ENCODE measurements at places on chromosomes 2 and 18.

- DNase-seq, result no peak
These were observed 65.6 kb downstream of the POLR1A start for GRCh38 chr2:86039963-86040655.

DNA sequence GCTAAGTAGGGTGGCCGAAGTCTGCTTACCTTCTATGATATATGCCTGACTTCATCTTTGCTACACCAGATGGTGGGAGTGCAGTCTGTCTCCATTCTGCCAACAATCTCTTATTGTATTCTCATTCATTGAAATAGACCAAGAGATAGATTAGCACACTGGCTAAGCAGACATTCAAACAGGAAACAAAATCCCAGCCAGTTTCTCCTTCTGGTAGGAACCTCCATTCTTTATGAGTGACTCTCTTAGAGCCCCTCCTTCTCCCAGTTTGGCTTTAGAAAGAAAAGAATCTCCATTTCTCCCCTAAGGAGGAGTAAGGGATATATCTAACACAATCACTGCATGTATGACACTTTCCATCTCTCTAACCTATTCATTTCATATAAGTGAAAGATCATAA, 118.9 kb upstream of the COL5A2 start:
- no peak for DNase-seq

GRCh38 chr2:109370399-109371035, 241.5 kb downstream of the SH3RF3 start:
- no peak for DNase-seq

GRCh38 chr2:199459286-199460100, 1.8 kb upstream of the SATB2 start:
- DNase-seq, result peak; percentile 81

DNA sequence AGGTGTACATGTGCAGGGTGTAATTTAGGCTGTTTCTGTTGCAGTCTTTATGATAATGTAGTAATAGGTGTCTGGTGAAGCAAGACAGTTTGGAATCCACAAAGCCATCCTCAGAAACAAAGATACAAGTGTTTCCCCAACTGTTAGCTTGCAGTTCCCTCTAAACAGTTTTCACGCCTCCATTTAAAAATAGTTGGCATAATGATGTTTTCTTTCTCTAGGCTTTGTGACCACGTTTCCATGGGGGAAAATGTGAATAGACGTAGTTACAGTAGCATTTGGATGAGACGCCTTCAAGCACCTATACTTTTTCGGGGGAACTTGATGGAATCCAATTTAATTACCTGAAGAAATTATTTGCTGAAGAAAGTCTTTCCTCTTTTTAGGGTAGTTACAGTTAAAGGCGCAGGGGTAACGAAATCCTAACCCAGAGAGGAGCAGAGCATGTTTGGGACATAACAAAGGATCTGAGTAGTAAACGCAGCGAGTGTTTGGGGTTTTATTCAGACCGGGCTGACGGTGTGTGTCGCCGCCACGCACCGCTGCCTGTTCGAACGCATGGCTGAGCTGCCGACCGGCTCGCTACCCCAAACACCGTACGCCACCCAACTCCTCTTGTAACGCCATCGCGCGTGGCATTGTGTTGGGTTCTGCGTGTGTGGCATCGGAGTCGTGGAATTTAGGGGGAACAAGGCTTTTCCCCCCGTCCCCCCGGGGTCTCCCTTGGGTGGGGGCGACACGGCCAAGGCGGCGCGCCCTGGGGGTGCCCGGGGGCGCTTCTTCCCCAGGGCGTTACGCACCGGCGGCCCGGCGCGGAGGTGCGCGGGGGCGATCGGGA, 681 bp upstream of the NRP2 start:
- no peak for DNase-seq

- DNase-seq, result peak; percentile 46
These were observed 25.4 kb downstream of the EPHA4 start for GRCh38 chr2:221546505-221547225.

GRCh38 chr2:38925982-38926381, 36.3 kb downstream of the ARHGEF33 start:
- DNase-seq, result no peak

DNA sequence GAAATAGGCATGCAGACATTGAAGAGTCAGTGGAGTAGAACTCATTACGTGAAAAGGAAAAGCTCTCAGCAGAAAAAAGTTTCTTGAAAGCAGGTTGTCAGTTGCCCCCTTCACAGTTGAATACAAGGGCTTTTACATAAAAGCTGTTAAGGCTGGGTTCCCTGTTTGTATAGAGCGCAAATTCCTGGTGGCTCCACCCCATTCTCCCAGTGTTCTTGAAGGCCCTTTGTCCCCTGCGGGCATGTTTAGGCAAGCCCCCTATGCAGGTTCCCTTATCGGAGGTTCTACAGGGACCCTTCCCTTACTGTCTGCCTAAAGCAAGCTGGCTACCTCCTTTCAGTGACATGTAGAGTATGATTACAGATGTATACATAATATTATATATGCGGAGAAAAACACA, 497.2 kb upstream of the SYT4 start:
- no peak for DNase-seq

DNA sequence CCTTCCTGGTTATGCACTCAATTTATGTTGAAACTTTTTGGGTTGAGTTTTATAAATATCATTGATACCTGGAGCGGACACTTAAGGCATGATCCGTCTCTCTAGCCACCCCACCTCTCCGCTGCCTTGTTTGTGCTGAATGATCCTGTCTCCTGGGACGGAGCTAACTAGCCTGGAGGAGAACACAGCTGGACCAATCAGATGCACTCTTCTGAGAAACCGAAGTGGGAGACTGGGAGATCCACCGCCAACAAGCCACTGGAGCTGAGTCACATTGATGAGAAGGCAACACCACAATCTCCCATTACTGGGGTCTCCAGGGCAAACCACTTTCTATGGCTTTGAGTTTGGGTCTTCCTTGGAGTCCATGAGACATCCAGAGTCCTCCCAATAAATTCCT, 29.3 kb downstream of the CYP26B1 start:
- no peak for DNase-seq

DNA sequence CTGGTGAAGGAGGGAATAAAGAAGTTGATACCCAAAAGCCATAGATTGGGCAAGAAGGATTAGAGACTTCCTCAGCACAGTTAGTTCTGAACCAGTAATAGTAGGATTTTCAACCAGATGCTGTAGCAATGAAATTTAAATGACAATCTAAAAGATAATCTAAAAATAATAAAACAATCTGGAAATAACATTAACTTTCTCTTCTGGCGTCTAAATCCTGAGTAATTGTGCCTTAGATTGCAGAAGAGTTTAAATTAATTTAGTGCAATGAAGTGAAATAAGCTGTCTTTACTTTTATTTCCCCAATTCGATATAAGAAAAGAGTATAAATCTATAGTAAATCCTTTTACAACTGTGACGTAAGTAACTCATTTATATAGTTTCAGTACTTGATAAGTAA, 186.8 kb upstream of the DOK6 start:
- DNase-seq, result no peak

GRCh38 chr18:25334588-25334987, 17.4 kb downstream of the ZNF521 start:
- no peak for DNase-seq

Measured in PC-9 (cell line).